ENCODE measurements at places on chromosomes 6 and 20.

DNA sequence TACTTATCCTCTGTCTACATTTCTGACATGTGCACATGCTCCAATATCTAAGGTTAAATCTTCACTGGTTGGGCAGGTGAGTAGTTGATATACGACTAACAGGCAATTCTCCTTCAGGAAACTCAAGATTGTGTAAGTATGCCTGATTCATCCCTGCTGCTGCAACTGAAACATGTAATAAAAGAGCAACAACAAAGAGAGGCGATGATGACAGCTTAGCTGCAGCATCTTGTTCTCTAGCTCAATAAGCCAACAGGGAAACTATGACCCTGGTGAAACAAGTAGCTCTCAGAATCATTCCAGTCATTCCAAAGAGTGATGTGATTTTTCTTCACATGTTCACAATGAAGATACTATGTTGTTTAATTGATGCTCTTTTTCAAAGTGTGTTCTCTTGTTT is 74.4 kb downstream of the ELOVL4 start:
- no peak for DNase-seq

- DNase-seq = no peak
Observed at GRCh38 chr6:169139179-169139971, 114.3 kb downstream of the THBS2 start.

DNA sequence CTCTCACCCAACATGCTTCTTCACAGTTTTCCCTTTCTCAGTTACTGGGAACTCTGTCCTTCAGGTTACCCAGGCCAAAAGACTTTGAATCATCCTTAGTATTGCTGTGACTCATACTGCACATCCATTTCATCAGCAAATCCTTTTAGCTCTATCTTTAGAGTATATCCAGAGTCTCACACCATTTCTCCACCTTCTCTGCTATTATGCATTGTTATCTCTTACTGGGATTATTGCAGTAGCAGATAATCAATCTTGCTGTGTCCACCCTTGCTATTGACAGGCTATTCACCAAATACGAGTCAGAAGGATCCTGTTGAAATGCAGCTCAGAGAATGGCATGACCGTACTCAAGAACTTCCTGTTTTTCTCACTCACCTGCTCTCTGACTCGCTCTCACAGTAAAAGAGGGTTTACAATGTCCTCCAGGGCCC is 57.3 kb downstream of the BCKDHB start:
- no peak for DNase-seq

- DNase-seq = no peak
Observed at GRCh38 chr6:100678027-100678426, 203.1 kb downstream of the ASCC3 start.

DNA sequence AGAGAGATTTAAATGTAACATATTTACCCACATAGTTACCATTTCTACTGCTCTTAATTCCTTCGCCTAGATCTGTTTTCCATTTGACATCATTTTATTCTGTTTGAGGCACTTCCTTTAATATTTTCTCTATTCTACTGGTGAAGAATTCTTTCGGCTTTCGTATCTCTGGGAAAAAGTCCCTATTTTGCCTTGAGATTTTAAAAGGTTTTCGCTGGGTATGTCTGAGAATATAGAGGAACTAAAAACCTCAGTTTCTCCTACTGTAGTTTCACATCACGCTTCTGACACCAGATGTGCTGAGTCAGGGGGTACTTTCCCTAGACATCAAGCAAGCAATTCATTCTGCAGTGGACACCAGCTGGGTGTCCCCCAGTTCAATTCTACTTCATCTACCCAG is 61.7 kb downstream of the E2F3 start:
- no peak for DNase-seq

- no peak for DNase-seq
Observed at GRCh38 chr6:72809746-72810379, 188.0 kb downstream of the KCNQ5 start.

- no peak for DNase-seq
Observed at GRCh38 chr20:58402827-58403226, 13.8 kb downstream of the VAPB start.

- peak; percentile 97 for DNase-seq
Observed at GRCh38 chr20:37192137-37192854, 12.9 kb upstream of the MROH8 start.

- peak; percentile 15 for DNase-seq
Observed at GRCh38 chr20:5080384-5080877, 39.3 kb downstream of the PCNA start.

GRCh38 chr6:3351829-3352524 is 93.2 kb downstream of the PSMG4 start:
- DNase-seq = no peak

- DNase-seq = no peak
Observed at GRCh38 chr20:37567671-37568588, 40.3 kb upstream of the BLCAP start.

- no peak for DNase-seq
Observed at GRCh38 chr6:36120979-36121786, 9.1 kb upstream of the MAPK13 start.

- no peak for DNase-seq
Observed at GRCh38 chr6:147905711-147906110, 397.2 kb downstream of the SAMD5 start.

DNA sequence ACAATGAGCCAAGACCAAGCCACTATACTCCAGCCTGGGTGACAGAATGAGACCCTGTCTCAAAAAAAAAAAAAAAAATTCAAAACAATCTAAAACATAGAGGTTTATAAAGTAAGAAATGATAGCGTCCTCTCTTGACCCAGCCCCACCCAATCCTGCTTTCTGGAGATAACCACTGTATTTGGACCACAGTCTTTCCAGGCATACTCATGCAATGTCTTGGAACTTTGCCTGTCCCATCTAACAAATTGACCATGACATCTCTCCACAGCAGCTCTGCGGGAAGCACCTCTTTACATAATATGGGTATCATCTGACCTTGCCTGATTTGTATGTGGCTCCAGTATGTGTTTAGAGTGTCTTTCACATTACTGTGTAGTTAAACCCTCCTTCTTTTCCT is 9.1 kb upstream of the SHLD1 start:
- DNase-seq = no peak

DNA sequence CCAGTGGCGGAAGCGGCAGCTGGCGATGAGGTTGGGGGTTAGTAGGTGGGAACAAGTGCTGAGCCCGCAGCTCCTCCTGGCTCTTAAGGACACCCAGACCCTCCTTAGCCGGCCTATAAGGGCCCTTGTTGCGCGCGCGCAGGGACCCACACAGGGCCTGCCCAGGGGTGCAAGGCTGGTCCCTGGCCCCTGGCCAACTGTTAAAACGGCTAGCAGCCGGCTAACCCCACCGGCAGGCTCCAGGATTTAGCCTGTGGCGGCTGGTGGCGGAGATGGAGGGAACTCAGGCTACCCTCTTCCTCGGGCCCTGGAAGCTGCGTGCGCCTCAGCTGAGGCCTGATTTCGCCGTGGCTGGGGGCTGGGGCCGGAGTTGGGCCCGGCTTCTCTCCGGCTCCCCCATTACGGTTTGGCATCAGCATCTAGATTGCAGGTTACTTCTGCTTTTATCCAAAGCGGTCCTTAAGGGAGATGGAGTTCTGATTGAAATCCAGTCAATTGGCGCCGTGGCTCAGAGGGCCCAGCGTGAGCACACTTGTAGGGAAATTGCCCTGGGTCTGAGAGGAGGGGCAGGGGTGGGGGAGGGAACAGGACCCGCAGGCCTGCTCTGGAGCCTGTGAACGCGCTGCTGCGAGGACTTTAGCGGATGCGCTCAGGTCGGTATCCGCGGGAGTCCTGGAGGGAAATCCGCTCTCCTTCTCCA is 36.9 kb upstream of the CCDC167 start:
- DNase-seq = no peak

GRCh38 chr20:57259121-57259937 is 7.1 kb downstream of the BMP7 start:
- peak; percentile 21 for DNase-seq

- no peak for DNase-seq
Observed at GRCh38 chr6:14123386-14124111, 6.0 kb downstream of the CD83 start.

DNA sequence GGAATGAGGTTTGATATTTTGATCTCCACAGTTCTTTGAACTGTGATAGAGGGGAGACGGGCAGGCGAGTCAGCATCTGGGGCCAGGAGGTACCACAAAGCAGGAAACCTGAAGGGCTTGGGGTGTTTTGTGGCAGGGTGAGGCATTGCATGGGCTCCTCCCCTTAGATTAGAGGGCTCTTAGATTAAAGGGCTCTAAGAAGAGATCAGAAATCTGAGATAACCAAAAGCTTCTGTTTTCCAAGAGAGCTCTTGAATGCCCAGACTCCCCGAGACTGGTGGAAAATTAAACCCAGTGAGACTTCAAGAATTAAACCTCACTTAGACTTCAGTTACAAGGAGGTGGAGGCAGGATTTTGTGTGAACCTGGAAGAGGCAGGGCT is 2.4 kb upstream of the GPX5 start:
- DNase-seq = no peak

DNA sequence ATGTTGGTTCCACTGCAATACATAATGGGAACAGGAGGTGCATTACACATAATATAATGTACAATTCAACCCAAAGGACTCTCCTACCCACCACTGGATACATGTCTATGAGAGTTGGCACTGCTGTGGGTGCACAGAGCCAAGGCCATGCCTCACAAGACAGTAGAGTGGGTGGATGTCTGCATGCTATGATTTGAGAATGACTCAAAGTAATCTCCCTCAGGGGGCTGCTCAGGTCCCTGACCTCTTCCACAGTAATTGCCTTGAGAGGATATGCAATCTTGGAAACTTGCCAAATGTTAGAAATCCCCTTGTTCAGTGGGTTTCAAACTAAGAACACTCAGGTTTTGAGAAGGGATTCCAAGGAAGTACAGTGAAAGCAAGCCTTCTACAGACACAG is 79.0 kb downstream of the ANKEF1 start:
- DNase-seq = no peak

GRCh38 chr20:38167851-38168760 is 3.0 kb upstream of the TGM2 start:
- no peak for DNase-seq
